ENCODE measurements at places on chromosomes 2 and 18.

- DNase-seq: no peak
These were observed 287.9 kb upstream of the VRK2 start for GRCh38 chr2:57758686-57759085.

DNA sequence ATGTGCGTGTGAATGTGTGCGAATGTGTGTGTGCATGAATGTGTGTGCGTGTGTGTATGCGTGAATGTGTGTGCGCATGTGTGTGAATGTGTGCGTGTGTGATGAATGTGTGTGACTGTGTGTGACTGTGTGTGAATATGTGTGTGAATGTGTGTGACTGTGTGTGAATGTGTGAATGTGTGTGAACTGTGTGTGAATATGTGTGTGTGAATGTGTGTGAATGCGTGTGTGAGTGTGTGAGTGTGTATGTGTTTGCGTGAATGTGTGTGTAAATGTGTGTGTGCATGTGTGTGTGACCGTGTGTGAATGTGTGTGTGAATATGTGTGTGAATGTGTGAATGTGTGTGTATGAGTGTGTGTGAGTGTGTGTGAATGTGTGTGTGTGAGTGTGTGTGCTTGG is 1103.8 kb downstream of the TSN start:
- DNase-seq: no peak

DNA sequence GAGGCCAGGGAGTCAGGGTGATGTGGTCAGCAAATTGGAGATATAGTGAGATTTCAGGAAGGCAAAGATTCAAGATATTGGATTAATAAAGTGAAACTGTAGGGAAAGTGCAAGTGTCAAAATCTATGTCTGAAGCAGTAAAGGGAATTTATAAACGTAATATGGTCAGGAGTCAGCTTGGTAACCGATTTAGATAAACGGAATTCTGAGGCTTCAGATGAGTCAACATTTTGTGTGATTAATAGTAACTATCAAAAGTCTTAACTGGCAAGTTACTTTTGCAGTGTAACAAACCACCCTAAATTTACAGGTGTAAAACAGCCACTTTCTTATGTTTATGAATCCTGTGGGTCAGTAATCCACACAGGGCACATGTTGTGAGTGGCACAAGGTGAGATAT is 10.9 kb downstream of the MTX2 start:
- no peak for DNase-seq

DNA sequence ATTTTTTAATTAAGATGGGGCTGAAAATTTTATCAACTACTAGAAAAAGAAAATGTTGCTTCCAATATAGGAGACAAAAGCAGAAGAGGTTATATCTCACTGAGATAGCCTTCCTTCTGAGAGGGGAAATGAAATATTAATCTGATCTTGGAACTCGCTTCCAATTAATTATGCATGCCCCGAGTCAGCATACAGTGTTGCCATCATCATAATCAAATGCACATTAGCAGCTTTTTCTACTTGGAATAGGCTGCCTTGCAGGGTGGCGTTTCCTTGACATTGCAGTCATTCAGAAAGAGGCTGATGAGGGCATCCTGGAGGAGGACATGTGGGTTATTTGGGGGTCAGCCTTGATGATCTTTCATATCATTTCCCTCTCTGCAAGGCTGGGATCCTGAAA is 18.4 kb upstream of the RPL37A start:
- no peak for DNase-seq

DNA sequence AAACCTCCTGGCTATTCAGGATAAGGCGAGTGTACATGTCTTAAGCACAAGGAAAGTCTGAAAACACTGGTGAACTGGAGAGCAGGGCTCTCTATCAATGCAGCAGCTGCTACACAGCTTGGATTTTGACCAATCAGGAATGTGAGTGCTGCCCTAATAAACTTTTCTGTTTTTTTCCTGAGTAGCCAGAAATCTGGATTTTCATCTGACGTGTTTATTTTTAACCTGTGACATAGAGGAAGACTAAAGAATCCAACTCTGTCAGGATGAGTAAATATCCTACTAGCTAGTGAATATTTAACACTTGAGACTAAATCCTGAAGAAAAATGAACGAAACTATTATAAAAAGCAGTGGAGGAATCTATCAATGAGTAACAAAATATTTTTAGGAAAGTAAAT is 1638.9 kb downstream of the LRP1B start:
- DNase-seq: no peak

DNA sequence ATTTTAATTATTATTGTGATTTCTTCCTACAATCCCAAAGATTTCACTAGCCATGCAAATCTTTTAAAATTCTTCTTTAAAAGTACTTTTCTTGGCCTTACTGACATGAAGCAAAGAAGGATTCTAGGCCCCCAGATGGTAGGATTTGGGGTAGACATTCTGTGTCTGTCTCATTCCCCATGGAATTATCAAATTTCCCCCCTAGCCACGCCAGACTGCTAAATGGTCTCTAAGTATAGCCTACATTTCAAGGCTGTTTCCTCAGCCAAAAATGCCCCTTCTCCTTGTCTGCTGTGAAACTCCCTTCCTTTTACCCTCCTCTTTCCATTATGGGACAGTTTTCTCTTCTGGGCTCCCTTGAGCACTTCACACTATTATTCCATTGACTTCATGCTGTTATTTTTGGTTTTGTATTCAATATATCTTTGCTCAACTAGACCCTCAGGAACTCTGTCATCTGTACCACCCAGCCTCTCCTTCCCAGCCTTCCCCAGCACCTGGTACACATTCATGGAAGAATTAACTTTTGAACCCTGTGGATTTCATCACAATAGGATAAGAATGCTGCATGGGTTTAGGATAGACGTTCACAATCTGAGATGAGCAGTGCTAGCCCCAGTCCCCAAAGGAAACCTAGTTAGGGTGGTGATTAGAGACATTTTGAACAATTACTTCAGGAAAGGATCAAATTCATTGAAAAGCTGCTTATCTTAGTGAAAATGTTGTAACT is 21.5 kb upstream of the CYP1B1 start:
- DNase-seq: no peak

DNA sequence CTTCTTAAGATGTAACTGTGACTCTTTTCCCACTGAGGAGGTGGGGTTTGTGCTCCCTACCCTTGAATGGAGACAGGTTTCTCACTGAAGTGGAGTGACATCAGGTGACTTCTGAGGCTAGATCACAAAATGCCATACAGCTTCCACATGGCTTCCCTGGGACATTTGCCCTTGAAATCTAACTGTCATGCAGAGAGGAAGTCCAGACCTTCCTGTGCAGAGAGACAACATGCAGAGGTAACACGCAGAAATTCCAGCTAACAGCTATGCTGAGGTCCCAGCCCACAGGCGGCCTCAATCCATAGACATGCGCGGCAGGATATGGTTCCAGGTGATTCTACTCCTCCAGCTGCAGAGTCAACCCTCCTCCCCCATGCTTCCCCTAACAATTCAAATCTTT is 119.0 kb downstream of the TRIB2 start:
- DNase-seq: no peak

DNA sequence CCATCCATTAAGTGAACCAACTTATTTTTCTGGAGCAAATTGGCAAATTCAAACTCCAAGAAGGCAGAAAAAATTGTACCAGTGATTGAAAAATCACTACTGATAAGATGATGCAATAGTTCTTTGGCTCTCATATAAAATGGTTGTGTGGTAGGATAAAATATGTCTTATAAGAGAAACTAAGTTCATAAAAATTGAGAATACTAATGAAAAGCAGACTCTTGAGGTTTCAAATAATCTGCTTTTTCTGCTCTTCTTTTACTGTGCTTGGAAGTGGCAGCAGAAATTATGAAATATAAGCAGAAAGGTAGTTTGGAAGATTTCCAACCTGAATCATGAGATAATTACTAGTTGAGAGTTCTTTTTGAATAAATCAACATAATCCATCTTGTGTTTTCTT is 61.9 kb downstream of the PPP1R1C start:
- DNase-seq: no peak

GRCh38 chr2:70983506-70984227 is 5.2 kb downstream of the ANKRD53 start:
- DNase-seq: no peak

DNA sequence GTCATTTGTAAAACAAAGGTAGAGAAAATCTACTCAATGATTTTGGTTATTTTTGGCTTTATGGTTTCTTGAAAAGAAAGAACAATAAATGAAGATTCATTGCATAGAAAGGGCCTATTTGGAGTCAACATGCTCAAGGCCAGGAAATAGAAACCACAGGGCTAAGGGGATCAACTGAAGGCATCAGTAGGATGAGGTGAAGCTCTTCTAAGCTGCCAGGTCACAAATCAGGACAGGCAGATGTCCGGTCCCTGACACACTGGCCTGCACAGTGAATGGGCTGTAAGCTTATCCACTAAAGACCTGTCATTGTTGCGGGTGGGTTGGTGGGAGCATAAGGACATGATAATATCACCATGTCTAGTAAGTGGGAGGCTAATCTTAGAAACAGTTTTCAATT is 31.6 kb upstream of the RNF138 start:
- no peak for DNase-seq

DNA sequence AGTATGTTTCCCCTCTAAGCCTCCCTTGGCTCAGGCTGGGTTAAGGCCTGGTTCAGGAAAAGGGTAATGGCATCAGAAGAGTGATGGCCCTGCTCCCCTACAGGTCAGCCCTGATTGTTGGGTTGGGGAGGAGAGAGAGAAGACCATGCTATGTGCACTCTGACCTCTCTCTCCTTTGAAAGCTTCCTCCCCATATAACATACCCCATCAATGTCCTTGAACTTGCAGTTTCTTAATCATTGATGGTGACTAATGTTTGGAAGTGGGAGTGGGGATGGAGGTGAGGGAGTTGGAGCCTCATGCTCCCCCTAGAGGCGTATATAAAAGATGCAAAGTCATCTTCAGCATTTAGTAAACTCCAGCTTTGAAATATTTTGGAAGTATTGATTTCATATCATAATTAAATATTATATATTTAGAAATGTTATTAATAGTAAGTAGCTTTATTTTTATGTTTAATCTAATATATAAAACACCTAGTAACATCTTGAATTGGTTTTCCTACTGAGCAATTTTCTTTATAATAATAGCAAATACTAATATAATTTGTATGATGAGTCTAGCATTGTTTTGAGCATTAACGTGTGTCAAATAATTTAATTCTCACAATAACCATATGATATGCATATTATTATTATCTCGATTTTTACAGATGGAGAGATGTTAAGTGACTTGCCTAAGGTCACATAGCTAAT is 8.8 kb downstream of the PLCL1 start:
- DNase-seq: no peak

- DNase-seq: no peak
These were observed 59.7 kb downstream of the HNMT start for GRCh38 chr2:138023976-138024375.

DNA sequence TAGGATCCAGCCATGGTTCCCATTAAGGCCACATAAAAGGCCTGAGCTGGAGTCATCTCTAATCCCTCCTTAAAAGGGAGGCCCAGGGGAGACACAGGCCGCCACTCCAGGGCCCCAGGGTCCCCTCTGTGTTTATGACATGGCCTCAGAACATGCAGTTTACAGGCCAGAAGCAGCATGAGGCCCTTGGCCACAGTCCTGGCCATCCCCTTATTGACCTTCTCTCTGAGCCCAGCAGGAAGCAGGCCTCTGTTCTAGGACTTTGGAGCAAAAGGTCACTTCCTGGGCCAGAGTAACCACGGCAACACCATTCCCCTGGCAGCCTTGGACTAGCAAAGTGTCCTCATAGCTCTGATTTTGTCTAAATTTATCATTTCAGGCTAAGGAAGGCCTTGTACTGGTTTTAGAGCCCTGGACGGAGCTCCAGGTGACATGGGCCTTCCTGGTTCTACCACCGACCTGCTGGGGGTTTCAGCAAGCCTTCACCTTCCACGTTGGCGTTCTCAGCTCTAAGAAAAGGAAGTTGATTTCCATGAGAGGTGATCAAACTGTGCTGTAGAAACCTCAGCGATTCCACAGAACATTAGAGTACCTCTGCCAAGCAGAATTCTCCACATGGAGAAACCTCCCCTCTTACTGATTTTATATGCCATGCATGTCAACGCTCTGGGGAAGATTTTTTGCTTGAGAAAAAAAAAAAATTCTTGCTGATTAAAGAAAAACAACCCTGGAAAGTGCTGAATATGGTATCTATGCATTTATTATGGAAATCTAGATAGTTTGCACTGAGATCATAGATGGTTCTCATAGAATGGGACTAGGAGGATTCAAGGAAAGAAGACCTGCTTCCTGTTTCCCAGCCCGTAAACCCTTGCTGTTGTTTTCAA is 53.7 kb downstream of the HS1BP3 start:
- DNase-seq: no peak

- DNase-seq: no peak
These were observed 236.3 kb downstream of the ACKR3 start for GRCh38 chr2:236805800-236806531.

GRCh38 chr2:55874338-55874737 is 49.2 kb downstream of the EFEMP1 start:
- DNase-seq: no peak

DNA sequence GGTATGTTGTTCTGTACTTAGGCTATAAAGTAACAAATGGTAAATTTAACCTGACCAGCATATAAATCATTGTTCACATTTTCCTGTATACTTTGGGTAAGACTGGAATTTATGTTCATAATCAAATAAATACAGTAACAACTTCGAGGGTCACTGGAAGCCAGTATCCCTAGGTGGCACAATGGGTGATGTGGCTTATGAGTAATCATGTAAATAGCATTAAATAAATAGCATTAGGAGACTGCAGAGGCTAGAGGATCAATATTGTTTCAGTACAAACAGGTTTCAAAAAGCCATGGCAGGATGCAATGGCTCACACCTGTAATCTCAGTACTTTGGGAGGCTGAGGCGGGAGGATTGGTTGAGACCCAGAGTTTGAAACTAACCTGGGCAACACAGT is 690.6 kb downstream of the SLC4A3 start:
- no peak for DNase-seq

DNA sequence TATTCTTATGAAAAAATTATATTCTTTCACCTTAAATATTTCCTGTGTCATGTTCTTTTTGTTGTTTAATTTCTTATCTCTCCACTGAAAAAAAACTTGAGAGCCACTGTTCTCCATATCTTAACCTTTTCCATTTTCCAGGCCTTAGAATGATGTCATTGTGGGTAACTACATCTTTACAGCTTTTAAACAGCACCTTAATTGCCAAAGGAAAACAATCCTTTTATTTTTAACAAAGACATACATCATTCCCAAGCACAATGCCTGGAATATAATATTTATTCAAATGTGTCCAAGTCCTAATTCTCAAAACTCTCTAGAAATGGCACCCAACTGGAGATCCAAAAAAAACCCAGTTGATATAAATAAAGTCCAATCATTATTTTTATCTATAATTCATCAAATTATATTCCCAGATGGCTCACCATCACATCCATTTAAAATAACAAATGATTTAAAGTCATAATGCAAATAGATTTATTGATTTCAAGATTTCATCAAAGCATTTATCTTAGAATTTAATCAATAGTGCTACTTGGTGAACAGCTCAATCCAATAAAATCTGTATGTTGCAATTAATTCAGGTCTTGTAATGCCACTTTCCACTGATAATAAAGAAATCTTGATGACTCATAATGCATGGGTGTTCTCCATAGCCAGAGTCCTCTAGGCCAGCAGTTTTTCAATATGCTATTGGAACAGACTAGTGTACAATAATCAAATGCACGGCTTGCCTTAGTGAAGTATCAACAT is 107.1 kb upstream of the MAPRE2 start:
- DNase-seq: no peak
